ENCODE measurements at places on chromosomes 7 and 10. TPM values are rescaled to one million over a fixed set of nuclear protein-coding genes. Genes with fewer than 3 reads are reported as not detected.

TMEM213 gene
- 0.13 TPM for total RNA-seq

TRPV6 gene
- 1.7 TPM for total RNA-seq

DNA sequence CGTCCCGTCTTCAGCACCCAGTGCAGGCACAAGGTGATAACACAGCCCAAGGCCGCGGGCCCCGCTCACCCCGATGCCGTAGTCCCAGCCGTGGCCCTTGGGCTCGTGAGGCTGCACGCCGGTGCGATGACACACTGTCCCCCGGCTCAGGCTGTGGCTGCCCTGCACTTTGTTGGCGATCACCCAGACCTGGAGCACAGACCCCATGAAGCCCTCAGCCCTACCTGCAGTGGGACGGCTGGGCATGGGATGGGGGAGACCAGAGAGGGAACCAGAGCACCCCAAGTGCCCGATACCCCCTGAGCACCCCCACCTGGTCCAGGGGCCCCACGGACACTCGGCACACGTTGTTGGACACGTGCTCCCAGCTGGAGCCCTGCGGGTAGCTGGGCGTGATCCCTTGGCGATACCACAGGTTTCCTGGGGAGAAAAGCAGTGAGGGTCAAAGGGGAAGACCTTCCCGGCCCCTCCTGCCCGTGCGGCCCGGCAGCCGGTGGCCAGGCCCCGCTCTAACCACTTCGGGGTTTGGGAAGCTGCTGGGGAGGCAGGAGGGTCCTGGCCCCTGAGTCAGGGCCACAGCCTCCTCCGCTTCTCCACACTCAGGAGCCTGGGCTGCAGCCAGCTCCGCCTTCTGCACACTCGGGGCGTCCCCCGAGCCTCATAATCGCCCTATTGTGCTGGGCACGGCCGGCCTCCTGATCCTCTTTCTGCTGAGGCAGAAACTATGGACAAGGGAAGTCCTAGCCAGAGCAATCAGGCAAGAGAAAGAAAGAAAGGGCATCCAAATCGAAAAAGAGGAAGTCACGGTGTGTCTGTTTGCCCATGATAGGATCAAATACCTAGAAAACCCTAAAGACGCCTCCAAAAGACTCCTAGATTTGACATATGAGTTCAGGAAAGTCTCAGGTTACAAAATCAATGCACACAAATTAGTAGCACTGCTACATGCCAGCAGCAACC is 6.7 kb downstream of the BHLHA15 start:
- peak; percentile 36 for ATAC-seq

TMEM176A gene
- total RNA-seq, result 0.49 TPM

DNA sequence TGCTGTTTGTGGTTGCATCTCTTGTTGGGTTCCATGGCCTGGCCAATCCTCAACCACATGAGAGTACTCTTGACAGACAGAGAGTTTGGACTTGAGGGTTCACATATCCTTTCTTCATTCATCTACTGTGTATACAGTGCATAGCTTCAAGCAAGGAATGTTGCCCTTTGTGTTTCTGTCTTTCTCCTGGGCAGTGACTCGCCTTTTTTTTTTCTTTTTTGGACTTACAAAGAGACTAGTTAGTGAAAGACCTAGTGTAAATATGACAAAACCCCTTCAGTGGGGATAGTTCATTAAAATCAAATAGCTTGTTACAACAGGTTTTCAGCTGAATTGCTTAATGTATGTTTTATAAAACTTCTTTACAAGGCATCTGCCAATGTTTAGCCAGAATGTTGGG is 290.2 kb downstream of the FGFR2 start:
- peak; percentile 40 for ATAC-seq

CCDC7 gene
- total RNA-seq, result 47.9 TPM

DNA sequence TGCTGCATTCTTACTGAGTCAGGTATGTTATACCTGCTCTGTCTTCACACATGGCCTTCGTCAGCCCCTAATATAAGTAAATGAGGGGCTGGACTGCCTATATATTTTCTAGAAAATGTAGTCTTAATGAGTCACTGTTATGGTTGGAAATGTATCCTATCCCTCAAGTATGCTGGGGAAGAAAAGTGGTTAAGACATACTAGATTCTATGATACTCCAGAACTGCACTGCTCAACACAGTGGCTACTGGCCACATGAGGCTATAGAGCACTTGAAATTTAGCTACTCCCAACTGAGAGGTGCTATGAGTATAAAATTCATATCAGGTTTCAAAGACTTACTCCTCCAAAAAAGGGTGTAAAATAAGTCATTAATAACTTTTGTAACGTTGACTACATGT is 104.3 kb upstream of the STEAP1B start:
- no peak for ATAC-seq

DNA sequence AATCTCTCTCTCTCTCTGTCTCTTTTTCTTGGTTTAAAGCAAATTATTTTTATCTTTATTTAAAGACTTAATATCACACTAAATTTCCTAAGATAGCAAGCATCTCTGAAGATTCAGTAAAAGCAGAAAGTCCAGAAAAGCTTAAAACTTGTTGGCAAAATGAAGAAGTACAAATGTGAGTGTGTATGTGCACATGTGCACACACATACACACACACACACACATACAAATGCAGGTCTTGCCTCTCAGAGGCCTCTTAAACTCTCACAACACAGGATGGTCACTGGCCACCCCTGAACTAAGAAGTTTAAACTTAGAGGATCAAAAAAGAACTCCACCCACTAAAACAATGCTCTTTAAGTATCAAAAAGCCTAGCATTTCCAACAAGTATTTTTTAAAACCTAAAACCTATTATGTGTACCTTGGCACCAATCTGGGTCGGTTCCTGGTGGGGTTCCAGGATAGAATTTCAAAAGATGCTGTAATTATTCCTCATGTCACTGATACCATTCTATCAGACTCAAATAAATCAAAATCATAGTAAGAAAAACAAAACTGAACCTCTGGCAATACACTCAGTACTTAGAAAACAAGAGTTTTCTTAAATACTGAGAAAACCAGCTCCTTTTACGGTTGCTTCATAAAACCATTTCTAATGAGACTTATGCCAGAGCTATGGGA is 55.0 kb downstream of the SORBS1 start:
- no peak for ATAC-seq

DNA sequence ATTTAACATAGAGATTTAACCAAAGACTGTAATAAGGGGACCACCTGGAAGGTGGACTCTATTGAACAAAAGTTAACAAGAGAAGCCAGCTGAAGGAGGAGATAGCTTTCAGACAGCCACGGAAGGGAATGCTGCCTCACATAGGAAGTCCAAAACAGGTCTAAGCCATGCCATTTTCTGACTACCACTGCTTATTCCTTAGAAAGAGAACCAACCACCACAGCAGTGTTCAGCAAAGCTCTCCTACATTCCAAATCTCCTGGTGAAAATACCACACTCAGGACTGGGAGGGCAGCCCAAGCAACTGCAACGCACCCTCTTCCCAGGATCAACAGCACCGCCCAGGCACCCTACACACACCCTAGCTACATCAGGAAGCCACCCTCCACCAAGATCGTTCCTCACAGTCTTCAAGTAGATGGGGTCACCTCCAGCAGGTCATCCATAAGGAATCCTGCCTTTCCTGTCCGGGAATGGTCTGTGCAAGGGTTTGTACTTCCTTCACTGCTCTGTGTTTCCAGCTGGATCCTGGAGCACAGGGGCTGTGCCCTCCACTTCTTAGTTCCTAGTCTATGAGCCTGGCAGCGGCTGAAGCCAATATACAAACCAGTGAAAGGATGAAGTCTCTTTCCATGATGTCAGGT is 2.5 kb downstream of the KIAA1549 start:
- no peak for ATAC-seq

DNA sequence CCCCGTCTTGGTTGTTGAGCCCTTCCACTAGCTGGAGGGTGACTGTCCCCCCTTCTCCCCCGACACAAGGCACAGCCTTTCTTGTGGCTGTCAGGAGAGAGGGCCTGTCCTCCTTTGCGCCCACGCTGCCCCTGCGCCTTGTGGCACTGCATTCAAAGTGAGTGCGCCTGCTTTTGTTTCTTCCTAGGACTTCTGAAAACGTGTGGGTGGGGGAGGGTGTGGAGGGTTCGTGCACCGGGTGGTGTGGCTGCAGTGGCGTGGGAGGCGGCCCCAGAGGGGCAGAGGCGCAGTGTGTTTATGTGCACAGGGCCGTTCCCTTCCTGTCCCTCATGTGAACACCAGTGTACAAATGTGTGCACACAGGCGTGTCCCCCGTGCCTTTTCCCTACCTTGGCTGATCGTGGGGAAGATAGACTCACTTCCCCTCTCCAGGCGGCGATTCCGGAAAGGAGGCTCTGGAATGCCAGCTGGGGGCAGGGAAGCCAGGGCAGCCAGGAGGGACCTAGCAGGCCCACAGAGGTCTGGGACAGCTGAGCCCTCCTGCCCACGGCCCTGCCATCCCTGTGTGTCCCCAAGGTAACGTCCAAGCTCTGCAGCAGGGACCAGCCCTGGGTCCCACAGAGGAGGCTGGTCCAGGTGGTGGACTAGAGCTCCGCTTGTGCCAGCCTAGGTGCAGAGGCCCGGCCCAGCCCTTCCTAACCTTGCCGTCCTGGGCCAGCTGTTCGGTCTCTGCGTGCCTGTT is 88.8 kb downstream of the LHPP start:
- peak; percentile 19 for ATAC-seq

GRCh38 chr7:100122568-100122967 is 3.1 kb downstream of the CNPY4 start:
- ATAC-seq, result no peak

GRCh38 chr10:104577163-104577562 is 63.9 kb upstream of the SORCS3 start:
- ATAC-seq, result no peak

GRCh38 chr10:51272555-51272954 is 198.3 kb downstream of the PRKG1 start:
- no peak for ATAC-seq

GRCh38 chr10:75240329-75241076 is 4.7 kb upstream of the COMTD1 start:
- ATAC-seq, result no peak

GRCh38 chr10:17585016-17585415 is 32.2 kb downstream of the HACD1 start:
- no peak for ATAC-seq

- no peak for ATAC-seq
These were observed 5.7 kb upstream of the OR6V1 start for GRCh38 chr7:143046426-143046851.

- ATAC-seq, result no peak
These were observed 2.4 kb downstream of the ADRB1 start for GRCh38 chr10:114046087-114046458.

- no peak for ATAC-seq
These were observed 46.1 kb upstream of the RAB18 start for GRCh38 chr10:27457966-27458365.

DNA sequence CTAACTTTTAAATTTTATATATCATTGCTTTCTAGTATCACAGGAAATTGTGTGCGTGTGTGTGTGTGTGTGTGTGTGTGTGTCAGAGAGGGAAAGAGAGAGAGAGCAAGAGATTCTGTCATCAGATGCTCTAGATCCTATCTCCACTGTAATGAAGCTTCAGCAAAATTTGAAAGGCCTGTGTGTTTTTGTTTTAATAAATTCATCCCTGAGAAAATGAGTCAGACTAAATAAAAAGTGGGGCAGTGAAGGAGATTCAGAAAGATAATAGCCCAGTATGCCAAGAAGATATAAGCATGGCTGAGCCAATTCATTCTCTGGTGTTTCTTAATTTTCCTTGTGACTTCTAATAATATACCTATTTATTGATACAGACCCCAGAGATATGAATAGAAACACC is 184.2 kb upstream of the TMEM196 start:
- no peak for ATAC-seq

DNA sequence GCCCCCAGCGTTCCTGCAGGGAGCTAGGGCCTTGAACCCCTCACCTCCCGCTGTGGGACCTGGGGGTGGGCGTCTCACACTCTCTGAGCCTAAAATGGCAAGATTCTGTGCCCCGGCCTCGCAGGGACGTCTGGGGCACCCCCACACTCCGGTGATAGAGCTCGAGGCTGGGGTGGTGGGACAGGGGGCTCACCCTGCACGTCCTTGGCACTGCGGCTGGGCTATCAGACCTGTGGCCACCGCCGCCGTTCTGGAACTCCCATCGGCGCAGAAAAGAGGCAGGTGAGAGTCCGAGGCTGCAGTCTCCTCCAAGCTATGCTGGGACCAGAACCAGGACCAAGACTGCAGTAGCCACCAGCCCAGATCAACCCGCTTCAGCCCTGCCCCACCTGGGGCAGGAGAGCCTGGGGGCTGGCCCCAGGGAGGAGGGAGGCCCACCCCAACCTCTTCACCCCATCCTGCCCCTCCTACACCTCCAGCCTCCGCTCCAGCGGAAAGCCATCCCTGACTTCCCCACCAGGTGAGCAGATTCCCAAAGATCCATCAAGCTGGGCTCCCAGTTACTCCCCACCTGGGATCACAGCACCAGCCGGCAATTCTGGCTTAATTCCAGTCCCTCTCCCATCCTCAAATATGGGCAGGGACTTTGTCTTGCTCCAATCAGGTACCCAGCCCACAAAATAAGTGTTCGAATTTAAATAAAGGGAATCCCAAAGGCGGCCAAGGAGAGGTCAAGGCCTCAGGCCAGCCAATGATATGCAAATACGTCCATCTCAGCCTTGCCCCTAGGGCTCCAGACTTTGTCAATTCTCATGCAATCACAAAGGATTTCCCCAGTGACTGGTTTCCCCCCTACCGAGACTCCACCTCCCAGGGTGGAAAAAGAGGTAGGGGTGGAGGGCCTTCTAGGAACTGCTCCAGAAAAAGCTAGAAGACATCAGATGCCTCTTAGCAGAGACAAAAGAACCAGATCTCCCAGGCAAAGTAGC is 16.4 kb downstream of the TNRC18 start:
- peak; percentile 80 for ATAC-seq
